ENCODE measurements at places on chromosomes 3 and 15.

DNA sequence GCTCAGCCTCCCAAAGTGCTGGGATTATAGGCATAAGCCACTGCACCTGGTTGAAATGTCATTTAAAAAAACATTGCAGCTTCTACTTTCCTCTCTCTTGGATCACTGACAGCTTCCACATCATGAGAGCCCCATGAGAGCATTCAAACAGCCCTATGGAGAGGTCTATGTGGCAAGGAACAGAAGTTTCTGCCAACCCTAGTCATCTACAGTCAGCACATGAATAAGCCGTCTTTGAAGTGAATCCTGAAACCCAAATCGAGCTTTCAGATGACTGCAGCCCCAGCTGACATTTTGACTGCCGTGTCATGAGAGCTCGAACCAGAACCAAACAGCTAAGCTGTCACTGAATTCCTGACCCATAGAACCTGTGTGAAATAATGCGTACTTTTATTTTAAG, 39.8 kb downstream of the CD200R1L start:
- no peak for DNase-seq

DNA sequence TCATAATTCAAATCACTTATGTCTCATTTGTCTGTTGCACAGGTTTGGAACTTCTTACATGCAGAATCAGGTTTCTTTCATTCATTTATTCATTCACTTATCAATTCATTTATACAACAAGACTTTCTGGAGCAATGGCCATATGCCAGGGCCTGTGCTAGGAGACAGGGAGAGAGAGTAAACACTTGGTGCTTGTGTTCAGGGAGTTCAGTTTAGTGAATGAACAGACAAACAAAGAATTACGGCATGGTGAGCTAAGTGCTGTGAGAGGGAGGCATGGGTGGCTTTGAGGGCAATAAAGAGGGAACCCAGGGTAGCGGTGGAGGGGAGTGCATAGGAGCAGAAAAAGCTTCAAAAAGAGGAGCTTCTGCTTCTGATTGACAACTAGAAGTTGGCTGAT, 8.5 kb upstream of the IREB2 start:
- DNase-seq: no peak

DNA sequence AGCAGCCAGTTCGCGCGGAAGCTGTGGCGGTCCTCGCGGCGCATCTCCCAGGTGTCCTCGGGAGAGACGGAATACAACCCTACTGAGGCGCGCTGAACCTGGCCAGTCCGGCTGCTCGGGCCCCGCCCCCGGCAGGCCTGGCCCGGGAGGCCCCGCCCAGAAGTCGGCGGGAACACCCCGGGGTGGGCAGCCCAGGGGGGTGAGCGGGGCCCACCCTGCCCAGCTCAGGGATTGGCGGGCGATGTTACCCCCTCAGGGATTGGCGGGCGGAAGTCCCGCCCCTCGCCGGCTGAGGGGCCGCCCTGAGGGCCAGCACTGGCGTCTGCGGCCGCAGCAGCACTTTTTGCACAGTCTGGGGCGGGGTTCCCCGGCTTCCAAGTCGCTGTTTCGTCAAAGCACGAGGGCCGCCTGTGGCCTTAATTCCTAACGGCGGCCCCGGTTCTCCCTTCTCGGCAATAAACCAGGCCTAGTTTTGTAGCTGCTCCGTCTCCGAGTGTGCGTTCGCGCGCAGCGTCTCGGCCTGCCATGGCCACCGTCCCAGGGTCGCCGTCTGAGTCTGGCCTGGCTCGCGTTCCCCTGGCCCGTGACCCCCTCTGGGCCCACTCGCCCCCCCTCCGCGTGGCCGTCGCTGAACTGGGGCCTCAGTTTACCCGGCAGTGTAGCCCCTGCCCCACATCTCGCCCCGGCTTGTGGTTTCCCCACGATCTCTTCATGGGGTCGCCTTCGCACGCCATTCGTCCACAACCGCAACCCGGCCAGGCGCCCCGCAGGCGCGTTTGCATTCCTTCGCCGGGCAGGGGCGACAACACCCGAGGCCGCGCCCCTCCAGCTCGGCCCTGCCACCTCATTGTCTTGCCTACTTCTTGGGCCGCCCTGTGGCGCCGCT, 30.0 kb downstream of the NBEAL2 start:
- DNase-seq: no peak

DNA sequence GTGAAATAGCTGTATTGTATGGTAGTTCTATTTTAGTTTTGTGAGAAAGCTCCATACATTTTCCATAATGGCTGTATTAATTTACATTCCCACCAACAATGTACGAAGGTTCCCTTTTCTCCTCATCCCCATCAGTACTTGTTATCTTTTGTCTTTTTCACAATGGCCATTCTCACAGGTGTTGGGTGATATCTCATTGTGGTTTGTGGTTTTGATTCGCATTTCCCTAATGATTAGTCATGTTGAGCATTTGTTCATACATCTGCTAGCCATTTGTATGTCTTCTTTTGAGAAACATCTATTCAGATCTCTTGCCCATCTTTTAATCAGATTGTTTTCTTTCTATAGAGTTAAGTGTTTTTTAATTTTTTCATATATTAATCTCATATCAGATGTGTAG, 931.9 kb downstream of the IGSF11 start:
- no peak for DNase-seq

GRCh38 chr3:28267984-28268849, 26.8 kb downstream of the CMC1 start:
- DNase-seq: no peak

- DNase-seq: no peak
Measured at GRCh38 chr3:184129012-184129411, 6.1 kb upstream of the EIF2B5 start.

DNA sequence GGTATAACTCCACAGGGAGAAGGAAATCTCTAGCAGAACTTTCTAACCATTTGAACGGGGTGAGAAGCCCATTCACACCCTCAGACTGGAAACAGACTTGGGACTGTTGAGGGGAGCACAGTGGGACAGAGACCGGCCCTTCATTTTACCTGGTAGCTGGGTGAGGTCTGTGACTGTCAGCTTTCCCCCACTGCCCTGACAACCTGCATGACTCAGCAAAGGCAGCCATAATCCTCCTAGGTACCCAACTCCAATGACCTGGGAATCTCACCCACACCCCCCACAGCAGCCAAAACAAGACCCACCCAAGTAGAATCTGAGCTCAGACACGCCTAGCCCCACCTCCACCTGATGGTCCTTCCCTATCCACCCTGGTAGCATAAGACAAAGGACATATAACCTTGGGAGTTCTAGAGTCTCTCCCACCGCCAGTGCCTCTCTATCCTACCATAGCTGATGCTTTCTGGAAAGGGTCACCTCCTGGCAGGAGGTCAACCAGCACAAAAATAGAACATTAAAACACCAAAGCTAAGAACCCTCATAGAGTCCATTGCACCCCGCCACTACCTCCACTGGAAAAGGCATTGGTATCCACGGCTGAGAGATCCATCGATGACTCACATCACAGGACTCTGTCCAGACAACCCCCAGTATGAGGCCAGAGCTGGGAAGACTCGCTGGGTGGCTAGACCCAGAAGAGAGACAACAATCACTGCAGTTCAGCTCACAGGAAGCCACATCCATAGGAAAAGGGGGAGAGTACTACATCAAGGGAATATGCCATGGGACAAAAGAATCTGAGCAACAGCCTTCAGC, 28.0 kb downstream of the SENP7 start:
- no peak for DNase-seq

DNA sequence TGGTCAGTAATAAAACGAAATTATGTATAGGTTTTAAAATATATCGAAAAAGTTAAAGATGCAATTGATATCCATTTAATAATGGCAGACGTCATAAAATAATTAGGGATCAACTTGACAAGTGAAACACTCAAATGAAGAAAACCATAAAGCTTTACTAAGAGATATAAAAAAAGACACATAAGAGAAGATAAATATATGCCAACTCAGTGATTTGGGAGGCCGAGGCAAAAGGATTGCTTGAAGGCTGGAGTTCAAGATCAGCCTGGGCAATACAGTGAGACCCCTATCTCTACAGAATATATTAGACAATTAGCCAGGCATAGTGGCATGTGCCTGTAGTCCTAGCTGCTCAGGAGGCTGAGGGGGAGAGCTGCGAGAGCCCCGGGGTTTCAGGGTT, 190.5 kb downstream of the SV2B start:
- DNase-seq: no peak

GRCh38 chr15:79212589-79213157, 69.8 kb upstream of the ANKRD34C start:
- DNase-seq: no peak

DNA sequence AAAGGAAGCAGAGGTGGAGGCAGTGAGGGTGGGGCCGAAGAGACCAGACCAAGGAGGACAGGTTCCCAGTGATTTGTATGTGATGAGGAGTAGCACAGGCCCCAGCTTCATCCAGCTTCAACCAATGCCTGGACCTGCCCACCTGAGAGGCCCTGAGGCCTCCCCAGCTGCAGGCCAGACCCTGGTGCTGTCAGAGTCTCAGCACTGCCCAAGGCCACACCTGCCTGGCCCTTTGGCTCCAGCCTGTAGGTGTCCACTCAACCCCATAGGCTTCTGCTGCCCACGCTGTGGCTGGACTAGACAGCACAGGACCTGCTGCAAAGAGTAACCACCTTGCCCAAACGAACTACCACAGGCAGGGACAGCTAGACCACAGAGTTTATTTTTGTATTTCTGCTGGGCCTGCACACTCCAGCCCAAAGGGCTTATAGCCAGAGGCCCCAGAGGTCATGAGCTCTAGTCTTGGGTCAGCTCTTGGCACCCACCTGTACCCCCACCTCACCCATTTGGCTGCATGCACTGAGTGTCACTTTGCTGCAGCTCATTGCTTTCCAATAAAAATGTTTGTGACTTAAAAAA, 81.9 kb upstream of the CDV3 start:
- DNase-seq: no peak

DNA sequence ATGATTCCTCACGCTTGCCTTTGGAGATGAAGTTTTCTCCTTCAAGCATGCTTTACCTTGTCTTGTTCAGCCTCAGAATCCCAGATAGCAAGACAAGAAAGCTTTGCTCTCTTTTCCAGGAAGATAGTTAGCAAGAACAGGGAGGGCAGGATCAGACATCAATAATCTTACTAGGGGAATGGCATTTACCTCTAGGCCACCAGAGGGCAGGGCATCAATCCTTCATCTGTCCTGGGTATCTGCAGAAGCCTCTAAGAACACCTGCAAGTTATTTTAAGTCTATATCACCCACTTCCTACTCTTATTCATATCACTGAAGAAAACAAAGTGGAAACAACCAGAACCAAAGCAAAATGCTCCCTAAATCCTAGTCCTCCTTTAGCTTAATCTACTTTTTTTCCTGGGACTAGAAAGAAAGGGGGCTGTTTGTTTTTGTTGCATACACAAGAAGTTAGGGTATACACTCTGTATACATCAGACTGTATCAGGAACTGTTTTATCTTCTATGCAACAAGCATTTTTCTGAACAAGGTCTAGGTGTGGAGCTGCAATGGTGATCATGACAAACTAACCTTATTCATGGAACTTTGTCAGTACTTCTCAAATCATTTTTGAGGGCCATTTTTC, 862.5 kb downstream of the CADM2 start:
- DNase-seq: no peak

DNA sequence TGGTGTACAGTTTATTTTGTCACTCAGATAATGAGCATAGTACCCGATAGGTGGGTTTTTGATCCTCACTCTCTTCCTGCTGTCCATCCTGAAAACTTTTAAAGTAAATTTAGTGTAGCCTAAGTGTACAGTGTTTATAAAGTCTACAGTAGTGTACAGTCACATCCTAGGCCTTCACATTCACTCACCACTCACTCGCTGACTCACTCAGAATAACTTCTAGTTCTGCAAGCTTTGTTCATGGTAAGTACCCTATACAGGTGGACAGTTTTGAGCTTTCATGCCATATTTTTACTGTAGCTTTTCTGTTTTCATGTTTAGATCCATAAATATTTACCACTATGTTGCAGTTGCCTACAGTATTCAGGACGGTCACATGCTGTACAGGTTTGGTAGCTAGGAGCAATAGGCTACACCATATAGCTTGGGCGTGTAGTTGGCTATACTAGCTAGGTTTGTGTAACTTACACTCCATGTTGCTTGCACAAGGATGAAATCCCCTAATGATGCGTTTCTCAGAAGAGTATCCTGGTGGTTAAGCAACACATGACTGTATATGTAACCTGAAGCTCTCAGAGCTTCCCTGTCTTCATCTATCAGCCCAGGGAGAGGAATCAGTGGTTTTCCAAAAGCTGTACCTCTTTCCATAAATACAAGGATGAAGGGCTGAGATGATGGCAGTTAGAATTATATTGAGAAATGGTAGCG, 87.6 kb upstream of the SLC25A26 start:
- peak; percentile 54 for DNase-seq

DNA sequence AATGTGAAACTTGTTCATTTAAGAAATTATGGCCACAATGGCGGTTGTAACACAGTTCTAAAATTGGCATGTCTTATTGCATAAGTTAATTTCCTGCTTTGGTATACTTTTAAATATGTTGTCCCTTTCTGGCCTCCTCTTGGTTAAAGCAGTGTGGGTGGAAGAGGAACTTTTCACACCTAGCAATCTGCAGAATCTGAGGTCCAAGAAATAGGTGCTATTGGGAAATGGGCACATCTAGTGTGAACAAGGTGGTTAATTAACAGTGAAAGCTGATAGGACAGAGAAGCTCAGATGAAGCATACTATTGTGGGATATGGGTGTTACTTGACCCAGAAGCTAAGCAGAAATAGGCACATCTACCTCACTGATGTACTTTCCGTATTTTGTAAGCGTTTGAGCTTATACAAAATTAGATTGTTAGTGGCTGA, 10.6 kb downstream of the CMC1 start:
- DNase-seq: no peak

GRCh38 chr3:5332270-5332956, 144.9 kb downstream of the EDEM1 start:
- no peak for DNase-seq

- DNase-seq: no peak
Measured at GRCh38 chr3:10957976-10958749, 34.4 kb upstream of the SLC6A1 start.

DNA sequence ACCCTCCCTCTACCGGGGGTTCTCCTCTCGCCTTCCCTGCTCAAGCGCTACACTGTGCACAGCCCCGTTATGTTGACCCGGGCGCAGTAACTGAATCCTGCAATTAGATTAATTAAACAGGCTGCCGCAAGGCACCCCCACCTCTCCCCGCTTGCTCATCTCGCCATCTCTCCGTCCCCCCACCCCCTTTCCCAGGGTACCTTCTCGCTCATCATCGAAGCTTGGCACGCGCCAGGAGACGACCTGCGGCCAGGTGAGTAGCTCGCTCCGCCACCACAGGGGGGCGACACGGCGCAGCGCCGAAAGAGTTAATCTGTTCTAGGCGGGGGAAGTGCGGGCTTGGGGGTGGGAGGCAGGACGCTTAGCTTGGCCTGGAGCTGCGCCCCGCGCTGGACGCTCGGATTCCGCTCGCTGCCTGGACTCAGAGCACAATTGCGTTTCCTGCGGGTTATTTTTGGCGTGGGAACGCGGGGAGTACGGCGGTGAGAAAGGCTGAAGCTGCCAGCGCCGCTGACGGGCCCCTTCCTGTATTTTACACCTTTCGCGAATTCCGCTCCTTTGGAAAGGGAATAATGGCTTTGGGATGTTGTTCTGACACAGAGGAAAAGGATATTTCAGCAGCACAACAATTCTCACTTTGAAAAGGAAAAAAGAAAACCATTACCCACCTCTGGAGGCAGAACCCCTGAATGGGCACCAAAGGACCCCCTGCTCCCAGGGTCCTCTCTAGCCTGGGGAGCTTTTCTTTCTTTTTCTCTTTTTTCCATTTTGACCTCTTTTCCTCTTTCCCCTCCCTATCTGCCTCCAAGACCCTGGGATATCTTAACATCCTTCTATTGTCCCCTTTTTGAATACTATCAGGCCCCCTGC, 1.5 kb downstream of the DLL4 start:
- no peak for DNase-seq

GRCh38 chr3:37904601-37905000, 42.9 kb downstream of the CTDSPL start:
- DNase-seq: no peak

Measured in glomerular endothelial cell (primary cell).